Activated CD4-positive, alpha-beta T cell treated with anti-CD3 and anti-CD28 coated beads, Interleukin-2, amount 10 ng/mL, durations not matched to agents 7 days and 5 days (primary cell): ENCODE measurements at places on chromosomes 6 and 20. TPM values are rescaled to one million over a fixed set of nuclear protein-coding genes. Genes with fewer than 3 reads are reported as not detected.

DNA sequence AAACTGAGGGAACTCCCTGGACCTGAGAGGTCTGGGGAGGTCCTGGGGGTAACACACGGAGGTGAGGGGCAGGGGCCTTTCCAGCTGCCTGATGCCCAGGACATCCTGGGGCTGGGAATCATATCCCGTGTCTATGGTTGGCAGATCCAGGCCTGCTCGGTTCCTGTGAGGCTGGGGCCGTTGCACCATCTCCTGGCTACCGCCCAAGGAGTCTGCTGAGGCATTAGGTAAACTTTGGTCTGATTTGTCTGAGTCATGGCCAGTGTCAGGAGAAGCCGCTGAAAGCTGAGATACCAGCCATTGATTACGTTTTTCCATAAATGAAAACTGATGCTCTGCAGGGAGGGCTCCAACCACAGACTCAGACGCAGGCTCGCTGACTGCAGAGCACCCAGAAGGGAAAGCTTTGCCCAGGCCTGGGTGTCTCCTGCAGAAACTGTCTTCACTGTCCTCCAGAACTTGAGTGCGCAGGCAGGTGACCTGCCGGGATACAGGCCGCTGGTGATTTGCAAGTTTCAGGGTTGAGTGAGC, 14.2 kb downstream of the TRAF3IP2 start:
- no peaks in the 10 kb centered on the region for H3K27me3 ChIP-seq
- H3K4me1 ChIP-seq = peaks cover 22% of the 10 kb centered on the region
- DNase-seq = no peak

- H3K36me3 ChIP-seq = no peaks in the 10 kb centered on the region
- H3K27ac ChIP-seq = no peak overlapping the region
- no peak for DNase-seq
These were observed 482.7 kb upstream of the CITED2 start for GRCh38 chr6:139857143-139857542.

GRCh38 chr6:82246802-82247504, 591 bp downstream of the IBTK start:
- H3K4me3 ChIP-seq = peak overlapping the region; percentile 95
- H3K4me1 ChIP-seq = peaks cover 39% of the 10 kb centered on the region
- H3K36me3 ChIP-seq = peaks cover 22% of the 10 kb centered on the region
- H3K27ac ChIP-seq = peak overlapping the region; percentile 92

GRCh38 chr20:14335052-14335451, 2.4 kb downstream of the FLRT3 start:
- H3K27ac ChIP-seq = no peak overlapping the region
- no peak for DNase-seq
- H3K4me3 ChIP-seq = no peak overlapping the region
- no peaks in the 10 kb centered on the region for H3K27me3 ChIP-seq

GRCh38 chr6:45533386-45533785, 155.7 kb upstream of the SUPT3H start:
- no peak overlapping the region for H3K4me3 ChIP-seq
- no peaks in the 10 kb centered on the region for H3K27me3 ChIP-seq
- DNase-seq = no peak
- peaks cover 10% of the 10 kb centered on the region for H3K4me1 ChIP-seq
- no peak overlapping the region for H3K27ac ChIP-seq
- peaks cover 15% of the 10 kb centered on the region for H3K36me3 ChIP-seq

GRCh38 chr6:6810727-6811126, 222.2 kb downstream of the LY86 start:
- DNase-seq = no peak
- H3K4me3 ChIP-seq = peak overlapping the region; percentile 77
- no peaks in the 10 kb centered on the region for H3K36me3 ChIP-seq
- H3K27me3 ChIP-seq = peaks cover 23% of the 10 kb centered on the region

- H3K36me3 ChIP-seq = no peaks in the 10 kb centered on the region
These were observed 20.8 kb downstream of the HLA-DPA1 start for GRCh38 chr6:33052627-33053026.

DNA sequence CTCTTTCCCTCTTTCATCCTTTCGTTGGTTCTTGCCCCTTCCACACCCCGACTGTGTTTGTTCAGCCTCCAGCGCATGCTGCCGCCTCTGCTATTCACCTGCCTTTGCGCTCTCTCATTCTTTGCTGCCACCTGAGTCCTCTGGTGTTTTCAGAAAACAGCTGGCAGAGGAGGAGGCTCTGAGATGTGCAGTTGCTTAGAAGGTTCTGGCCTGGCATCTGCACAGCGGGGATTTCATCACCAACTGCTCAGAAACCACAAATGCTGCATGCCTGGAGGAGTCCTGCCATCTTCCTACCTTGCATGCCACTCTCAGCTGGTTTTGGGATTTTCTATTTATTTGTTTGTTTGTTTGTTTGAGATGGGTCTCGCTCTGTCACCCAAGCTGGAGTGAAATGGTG, 39.2 kb upstream of the CLDN20 start:
- H3K4me3 ChIP-seq = no peak overlapping the region
- DNase-seq = no peak
- no peaks in the 10 kb centered on the region for H3K27me3 ChIP-seq
- peak overlapping the region; percentile 58 for H3K27ac ChIP-seq
- H3K4me1 ChIP-seq = peaks cover 14% of the 10 kb centered on the region

GRCh38 chr6:108648191-108648590, 87.5 kb downstream of the FOXO3 start:
- H3K27ac ChIP-seq = no peak overlapping the region
- H3K27me3 ChIP-seq = no peaks in the 10 kb centered on the region
- DNase-seq = no peak
- no peak overlapping the region for H3K4me3 ChIP-seq
- no peaks in the 10 kb centered on the region for H3K36me3 ChIP-seq
- H3K4me1 ChIP-seq = no peaks in the 10 kb centered on the region

DNA sequence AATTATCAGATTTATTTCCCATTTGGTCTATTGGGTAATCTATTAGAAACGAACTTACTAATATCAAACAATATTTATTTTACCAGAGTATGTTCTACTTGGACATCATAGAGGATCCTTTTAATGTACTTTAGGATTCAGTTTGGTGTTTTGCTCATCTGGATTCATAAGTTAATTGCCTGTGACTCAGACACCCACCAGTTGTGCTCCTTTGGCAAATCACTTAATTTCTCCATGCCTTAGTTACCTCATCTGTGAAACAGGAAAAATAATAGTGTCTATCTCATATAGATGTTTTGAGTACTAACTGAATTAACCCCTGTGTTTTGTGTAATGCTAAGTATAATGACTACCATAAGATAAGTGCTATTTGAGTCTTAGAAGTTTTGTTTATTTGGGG, 292.1 kb downstream of the LAMA2 start:
- no peak overlapping the region for H3K4me3 ChIP-seq
- H3K36me3 ChIP-seq = no peaks in the 10 kb centered on the region
- DNase-seq = no peak
- H3K27me3 ChIP-seq = peaks cover 6% of the 10 kb centered on the region

DNA sequence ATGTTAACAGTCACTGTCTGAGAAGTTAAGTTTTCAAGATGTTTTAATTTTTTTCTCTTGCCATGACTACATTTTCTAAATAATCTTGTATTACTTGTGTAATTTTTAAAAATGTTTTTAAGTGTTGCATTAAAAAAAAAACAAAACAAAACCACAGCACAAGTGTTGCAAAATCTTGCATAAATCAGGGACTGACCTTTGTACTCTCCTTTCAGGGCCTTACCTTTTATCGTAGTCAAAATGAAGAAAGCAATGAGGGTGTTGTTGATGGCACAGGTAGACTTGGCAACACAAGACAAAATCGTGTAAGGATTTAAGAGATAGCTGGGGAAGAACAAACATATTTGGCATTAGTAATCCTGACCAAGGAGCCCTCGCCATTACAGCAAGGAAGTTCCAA, 42.5 kb downstream of the PIGU start:
- no peaks in the 10 kb centered on the region for H3K27me3 ChIP-seq
- DNase-seq = no peak
- H3K36me3 ChIP-seq = peaks cover 26% of the 10 kb centered on the region
- H3K4me3 ChIP-seq = no peak overlapping the region
- no peaks in the 10 kb centered on the region for H3K4me1 ChIP-seq

DNA sequence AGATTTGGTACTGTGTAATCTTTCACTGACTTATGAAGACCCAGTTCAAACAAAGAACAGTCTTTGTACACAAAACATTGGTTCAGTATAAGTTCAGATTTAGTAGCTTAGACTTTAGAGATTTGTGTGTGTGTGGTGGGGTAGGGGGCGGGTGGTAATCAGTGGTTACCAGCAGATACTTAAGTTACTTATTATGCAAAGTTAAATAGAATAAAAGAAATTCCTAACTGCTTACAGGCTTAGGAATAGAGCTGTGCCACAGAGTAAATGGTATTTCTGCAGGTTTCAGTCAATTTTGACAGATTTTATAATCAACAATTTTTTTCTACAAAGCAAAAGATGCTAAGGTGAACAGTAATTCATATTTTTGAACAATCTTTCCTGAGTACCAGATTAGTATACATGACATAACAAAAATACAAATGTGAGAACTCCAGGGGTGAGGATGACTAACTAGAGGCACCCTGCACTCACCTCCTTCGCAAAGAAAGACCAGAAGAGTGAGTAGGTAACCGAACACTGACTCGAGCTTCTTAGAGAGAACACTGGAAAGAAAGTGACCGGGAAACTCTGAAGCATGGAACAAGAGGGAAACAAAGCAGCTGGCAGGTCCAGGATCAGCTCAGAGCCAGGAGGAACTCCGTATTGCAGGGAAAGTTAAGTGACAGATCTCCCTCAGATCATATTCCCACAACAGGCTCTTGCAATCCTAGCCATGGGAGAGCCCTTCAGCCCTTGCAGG, 560.6 kb downstream of the COL12A1 start:
- no peak overlapping the region for H3K27ac ChIP-seq
- H3K36me3 ChIP-seq = no peaks in the 10 kb centered on the region
- DNase-seq = no peak
- no peaks in the 10 kb centered on the region for H3K27me3 ChIP-seq
- no peaks in the 10 kb centered on the region for H3K4me1 ChIP-seq

- H3K27ac ChIP-seq = no peak overlapping the region
- DNase-seq = no peak
- no peaks in the 10 kb centered on the region for H3K27me3 ChIP-seq
- no peaks in the 10 kb centered on the region for H3K36me3 ChIP-seq
- H3K4me1 ChIP-seq = no peaks in the 10 kb centered on the region
- H3K4me3 ChIP-seq = no peak overlapping the region
These were observed 763.9 kb downstream of the HACE1 start for GRCh38 chr6:104095661-104096416.

- H3K36me3 ChIP-seq = no peaks in the 10 kb centered on the region
- no peak for DNase-seq
- H3K27me3 ChIP-seq = no peaks in the 10 kb centered on the region
- no peak overlapping the region for H3K27ac ChIP-seq
- H3K4me1 ChIP-seq = peaks cover 9% of the 10 kb centered on the region
These were observed 272.2 kb downstream of the CDC5L start for GRCh38 chr6:44659726-44660125.

DNA sequence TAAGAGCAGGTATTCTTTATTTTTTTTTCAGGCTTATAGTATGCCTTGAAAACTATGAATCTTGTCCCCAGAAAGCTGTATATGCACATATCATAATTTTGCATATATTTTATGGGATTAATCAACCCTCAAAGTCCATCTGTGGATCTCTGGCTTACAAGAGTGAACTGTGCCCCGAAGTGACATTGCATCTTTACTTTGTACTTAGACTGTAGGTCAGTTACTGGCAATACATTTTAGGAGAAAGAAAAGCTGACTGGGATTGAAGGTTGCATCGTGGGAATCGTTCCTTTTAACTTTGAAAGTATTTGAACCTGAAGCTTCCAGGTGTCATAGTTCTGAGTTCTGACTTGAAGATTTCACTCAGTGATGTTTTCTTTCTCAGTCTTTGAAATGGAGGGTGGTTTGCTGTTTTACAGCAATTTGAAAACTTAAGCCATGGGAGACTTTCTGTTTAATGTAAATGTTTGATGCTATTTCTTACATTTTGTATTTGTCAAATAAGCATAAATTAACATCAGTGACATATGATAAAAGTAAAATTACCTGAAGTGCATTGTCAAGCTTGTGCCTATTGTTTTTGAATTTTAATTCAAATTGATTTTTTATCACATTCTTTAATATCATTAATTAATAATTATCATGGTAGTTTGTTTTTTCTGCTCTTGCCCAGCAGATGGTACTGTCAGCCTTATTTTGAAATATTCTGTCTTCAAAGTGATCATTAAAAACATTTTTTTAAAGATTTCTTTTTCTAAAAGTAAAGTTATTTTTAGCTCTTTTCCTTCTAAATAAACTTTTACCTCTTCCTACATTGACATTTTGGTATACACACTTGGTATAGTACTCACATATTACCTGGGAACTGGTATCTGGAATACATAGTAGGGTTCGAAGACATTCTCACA, 29.0 kb downstream of the L3MBTL3 start:
- H3K27ac ChIP-seq = no peak overlapping the region
- no peak overlapping the region for H3K4me3 ChIP-seq
- H3K4me1 ChIP-seq = peaks cover 6% of the 10 kb centered on the region
- no peak for DNase-seq
- peaks cover 39% of the 10 kb centered on the region for H3K36me3 ChIP-seq
- H3K27me3 ChIP-seq = no peaks in the 10 kb centered on the region

- no peak overlapping the region for H3K4me3 ChIP-seq
- H3K27ac ChIP-seq = no peak overlapping the region
- peaks cover 9% of the 10 kb centered on the region for H3K27me3 ChIP-seq
- peak; percentile 9 for DNase-seq
- H3K4me1 ChIP-seq = no peaks in the 10 kb centered on the region
- H3K36me3 ChIP-seq = no peaks in the 10 kb centered on the region
These were observed 195.0 kb upstream of the CEP162 start for GRCh38 chr6:84422380-84422968.

GRCh38 chr20:38804682-38805501, 605 bp upstream of the PPP1R16B start:
- peak; percentile 85 for DNase-seq
- H3K4me1 ChIP-seq = peaks cover 60% of the 10 kb centered on the region
- H3K27me3 ChIP-seq = no peaks in the 10 kb centered on the region
- peaks cover 25% of the 10 kb centered on the region for H3K36me3 ChIP-seq

- peaks cover 4% of the 10 kb centered on the region for H3K4me1 ChIP-seq
- H3K27ac ChIP-seq = no peak overlapping the region
- DNase-seq = no peak
- H3K27me3 ChIP-seq = peaks cover 5% of the 10 kb centered on the region
- H3K4me3 ChIP-seq = no peak overlapping the region
These were observed 50.2 kb upstream of the DACT2 start for GRCh38 chr6:168369786-168370185.

GRCh38 chr6:87401832-87402231, 5.9 kb upstream of the CFAP206 start:
- H3K36me3 ChIP-seq = no peaks in the 10 kb centered on the region
- no peaks in the 10 kb centered on the region for H3K4me1 ChIP-seq
- peaks cover 22% of the 10 kb centered on the region for H3K27me3 ChIP-seq
- no peak overlapping the region for H3K27ac ChIP-seq

- H3K4me3 ChIP-seq = no peak overlapping the region
- DNase-seq = no peak
- H3K27ac ChIP-seq = no peak overlapping the region
- no peaks in the 10 kb centered on the region for H3K4me1 ChIP-seq
These were observed 47.2 kb upstream of the CCN2 start for GRCh38 chr6:131998255-131998982.

- DNase-seq = no peak
- H3K4me3 ChIP-seq = no peak overlapping the region
- no peaks in the 10 kb centered on the region for H3K27me3 ChIP-seq
- H3K27ac ChIP-seq = no peak overlapping the region
These were observed 60.8 kb upstream of the MYL9 start for GRCh38 chr20:36480456-36481048.

Gene SLC26A8
- not detected for total RNA-seq

Gene TINAG
- total RNA-seq = not detected

Gene SLC22A23
- 1.3 TPM for total RNA-seq

Gene LGSN
- total RNA-seq = not detected

Gene RXRB
- total RNA-seq = 45.0 TPM

Gene ADTRP
- 2.5 TPM for total RNA-seq

Gene COL21A1
- not detected for total RNA-seq

Gene AKAP12
- 0.52 TPM for total RNA-seq

Gene FNDC11
- 0.15 TPM for total RNA-seq

Gene CDH4
- total RNA-seq = not detected

Gene RCAN2
- total RNA-seq = 0.57 TPM
